ENCODE measurements at places on chromosomes 1 and 21.

GRCh38 chr1:175132436-175132835, 60.1 kb downstream of the KIAA0040 start:
- no peak for DNase-seq

- DNase-seq, result no peak
These were observed 2.3 kb downstream of the VANGL1 start for GRCh38 chr1:115644109-115644508.

DNA sequence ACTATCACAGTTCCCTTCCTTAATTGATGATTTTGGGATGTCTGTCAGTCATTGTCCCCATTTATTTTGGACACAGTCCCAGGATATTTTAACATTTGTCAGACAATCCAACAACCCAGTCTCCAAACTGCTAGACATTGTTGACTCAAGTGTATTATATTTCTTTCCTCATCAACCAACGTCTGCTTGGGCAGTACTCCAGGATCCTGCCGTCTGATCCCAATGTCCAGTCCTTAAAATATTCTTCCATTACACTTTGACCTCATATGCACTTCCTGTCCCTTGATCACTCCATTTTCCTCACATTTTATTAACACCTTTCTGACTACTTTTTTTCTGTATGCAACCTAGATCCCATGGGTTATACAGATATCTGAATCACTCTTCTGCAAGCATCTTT, 39.8 kb upstream of the KIAA0040 start:
- no peak for DNase-seq

DNA sequence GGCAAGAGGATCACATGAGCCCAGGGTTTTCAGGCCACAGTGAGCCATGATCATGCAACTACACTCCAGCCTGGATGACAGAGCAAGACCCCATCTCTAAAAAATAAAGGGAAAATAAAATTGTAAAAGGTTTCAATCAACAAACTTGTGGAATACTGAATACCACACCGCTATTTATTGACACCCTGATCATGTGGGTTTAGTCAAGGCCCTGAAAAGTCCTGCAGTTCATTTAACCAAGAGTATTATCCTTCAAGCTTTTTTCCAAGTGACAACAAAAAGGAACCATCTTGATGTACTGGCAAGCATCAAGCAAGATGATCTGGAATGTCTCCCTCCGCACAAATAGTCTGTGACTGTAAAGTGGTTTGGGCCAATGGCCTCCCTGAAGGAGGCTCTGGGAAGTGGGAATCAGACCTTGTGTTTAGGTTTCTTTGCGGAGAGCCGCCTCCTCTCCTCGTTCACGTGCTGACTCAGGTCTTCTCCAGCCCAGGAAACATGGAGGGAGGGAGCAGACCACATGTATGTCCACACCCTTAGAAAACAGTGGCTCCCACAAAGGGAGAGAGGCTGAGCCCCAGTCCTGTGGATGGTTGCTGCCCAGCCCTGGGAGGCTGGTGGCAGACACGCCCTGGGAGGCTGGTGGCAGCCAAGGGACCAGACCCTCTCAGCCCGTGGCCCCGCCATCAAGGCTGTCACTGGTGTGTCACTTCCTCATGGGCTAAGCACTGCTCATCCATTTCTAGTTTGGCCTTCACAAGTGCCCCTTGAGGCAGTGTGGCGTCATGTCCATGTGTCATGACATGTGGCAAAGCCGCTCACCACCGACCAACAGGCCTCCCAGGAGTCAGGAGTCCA, 56.7 kb downstream of the RIPK4 start:
- DNase-seq, result no peak

GRCh38 chr1:30779294-30780071, 21.9 kb upstream of the LAPTM5 start:
- no peak for DNase-seq

DNA sequence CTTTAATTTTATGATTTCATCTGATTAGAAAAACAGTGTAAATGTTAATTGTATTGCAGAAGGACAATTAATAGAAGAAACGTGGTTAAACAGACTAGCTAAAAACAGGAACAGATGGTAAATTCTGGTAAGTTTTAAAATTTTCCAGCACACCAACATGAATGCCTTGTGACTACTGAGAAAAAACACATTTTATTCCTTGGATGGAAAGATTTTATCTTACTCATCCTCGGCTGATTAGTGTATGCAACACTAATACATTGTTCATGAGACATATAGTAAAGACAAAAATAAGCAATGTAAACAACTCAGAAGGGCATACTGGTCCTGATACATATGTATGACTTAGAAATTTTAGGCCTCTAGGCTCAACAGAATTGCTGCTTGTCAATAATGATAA, 4.9 kb upstream of the AK5 start:
- DNase-seq, result no peak

DNA sequence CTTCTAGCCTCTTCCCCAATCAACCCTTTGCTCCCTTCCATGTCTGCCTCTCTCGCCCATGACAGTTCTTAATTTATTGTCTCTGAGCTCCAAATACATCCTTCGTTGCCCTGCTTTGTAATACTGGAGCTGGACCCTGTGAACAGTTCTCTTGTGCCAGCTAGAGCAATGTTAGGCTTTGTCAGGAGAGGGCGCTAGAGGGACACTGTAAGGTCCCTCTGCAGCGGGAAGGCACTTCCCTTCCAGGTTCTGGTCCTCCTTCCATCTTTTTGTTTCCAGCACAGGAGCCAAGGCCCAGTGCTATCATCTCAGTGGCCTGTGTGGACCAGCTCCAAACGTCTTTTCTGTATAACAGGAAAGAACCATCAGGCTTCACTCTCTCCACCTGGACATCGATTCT, 95.9 kb downstream of the PTPRU start:
- DNase-seq, result peak; percentile 61

- no peak for DNase-seq
These were observed 186.0 kb upstream of the AJAP1 start for GRCh38 chr1:4468386-4468785.

- DNase-seq, result no peak
These were observed 3.1 kb downstream of the ACAP3 start for GRCh38 chr1:1304331-1305299.

DNA sequence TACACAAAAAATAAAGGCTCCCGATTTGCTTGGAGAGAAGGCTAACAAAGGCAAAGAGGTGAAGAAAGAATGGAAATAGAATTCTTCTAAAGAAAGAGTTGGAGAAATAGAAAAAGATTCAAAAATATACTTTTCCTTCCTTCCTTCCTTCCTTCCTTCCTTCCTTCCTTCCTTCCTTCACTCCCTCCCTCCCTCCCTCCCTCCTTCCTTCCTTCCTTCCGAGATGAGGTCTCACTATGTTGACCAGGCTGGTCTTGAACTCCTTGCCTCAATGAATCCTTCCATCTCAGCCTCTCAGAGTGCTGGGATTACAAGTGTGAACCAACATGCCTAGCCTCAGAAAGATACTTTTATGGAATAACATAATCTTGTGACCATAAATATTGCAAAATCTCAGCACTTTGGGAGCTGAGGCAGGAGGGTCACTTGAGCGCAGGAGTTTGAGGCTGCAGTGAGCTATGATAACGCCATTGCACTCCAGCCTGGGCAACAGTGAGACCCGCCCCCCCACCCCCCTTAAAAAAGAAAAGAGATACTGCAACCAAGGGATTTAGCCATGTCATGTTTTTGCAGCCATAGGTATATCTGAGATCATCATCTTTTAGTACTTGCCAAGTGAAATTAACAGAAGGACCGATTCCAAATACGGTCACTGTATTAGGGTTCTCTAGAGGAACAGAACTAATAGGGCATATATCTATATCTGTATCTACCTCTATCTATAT, 1.0 kb upstream of the HJV start:
- DNase-seq, result no peak

DNA sequence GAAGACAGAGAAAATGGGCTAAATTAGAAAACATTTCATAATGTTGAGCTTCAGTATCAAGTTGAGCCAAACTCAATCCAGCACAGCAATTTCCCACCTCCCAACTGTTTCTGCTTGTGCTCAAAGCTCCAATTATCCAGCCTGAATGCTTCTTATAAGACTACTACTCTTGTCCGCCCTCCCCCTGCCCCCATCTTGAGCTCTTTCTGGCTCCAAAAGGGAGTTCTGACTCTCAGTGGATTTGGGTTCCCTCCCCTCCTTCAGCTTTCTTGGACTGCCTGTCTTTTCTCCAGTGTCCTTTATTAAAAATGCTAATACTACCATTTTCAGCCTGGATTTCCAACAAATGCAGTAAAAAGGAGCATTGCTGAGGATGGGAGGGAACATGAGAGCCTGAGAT, 174.8 kb downstream of the ASTN1 start:
- no peak for DNase-seq

DNA sequence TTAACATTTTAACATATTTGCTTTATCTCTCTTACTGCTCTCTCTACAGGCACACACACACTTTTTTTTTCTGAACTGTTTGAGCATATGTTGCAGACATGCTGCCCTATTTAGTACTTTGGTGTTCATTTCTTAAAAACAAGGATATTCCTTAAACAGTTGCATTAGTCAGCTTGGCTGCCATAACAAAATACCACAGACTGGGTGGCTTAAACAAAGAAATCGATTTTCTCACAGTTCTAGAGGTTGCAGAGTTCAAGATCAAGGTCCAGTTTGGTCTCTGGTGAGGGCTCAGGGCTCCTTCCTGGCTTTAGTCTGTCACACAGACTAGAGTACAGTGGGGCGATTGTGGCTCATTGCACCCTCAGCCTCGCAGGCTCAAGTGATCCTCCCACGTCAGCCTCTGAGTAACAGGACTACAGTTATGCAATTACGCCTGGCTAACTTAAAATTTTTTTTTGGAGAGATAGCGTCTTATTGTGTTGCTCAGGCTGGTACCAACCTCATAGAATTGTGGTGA, 46.7 kb downstream of the RPRD2 start:
- DNase-seq, result no peak

DNA sequence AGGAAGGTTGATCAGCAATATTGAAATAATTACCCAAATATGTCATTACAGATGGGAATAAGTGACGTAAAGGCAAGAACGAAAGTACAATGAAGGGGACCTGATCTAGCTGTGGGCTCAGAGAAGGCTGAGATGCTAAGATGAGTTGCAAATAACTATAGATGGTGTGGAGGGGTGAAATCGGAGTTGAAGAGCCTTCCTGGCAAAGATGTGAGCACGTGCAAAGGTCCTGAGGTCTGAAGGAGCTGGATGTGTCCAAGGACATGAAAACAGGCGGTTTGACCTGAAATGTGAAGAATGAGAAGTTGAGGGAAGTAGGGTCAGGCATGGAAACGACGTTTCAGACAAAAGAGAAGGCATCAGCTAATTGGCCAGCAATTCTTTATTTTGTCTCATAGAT, 61.6 kb upstream of the SLC45A1 start:
- DNase-seq, result no peak

Measured in iPS DF 19.7 (cell line).